ENCODE measurements at places on chromosomes 3 and 15. TPM values are rescaled to one million over a fixed set of nuclear protein-coding genes. Genes with fewer than 3 reads are reported as not detected.

GRCh38 chr3:25427155-25427554, 908 bp upstream of the RARB start:
- no peak for DNase-seq

- DNase-seq, result no peak
Observed at GRCh38 chr15:43249699-43250203, 17.0 kb downstream of the TGM5 start.

- DNase-seq, result no peak
Observed at GRCh38 chr3:8085498-8085897, 416.1 kb upstream of the LMCD1 start.

Gene GPR171
- 0.17 TPM for total RNA-seq

Gene NR2E3
- total RNA-seq, result 0.57 TPM
